ENCODE measurements at places on chromosomes 12 and 14. TPM values are rescaled to one million over a fixed set of nuclear protein-coding genes. Genes with fewer than 3 reads are reported as not detected.

- H3K27ac ChIP-seq, result no peak overlapping the region
- no peaks in the 10 kb centered on the region for H3K27me3 ChIP-seq
- H3K36me3 ChIP-seq, result peaks cover 6% of the 10 kb centered on the region
- peaks cover 2% of the 10 kb centered on the region for H3K4me1 ChIP-seq
Measured at GRCh38 chr14:105384041-105384557, 14.2 kb upstream of the TEX22 start.

DNA sequence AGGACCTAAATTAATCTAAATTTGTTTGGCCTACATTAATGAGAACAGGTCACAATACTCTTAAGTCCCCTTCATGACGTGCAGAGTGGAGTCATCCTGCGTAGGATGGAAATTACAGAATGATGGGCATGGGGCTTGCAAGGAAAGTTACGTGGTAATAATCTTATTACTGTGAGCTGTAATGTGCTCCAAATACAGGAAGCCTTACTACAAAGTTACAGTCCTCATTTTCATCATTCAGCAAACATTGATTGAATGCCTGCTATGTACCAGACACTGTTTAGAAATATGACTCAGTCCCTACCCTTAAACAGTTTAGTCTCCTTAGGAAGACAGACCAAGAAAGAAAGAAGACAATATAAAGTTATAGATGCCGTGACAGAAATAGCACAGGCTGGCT, 9.4 kb downstream of the HIGD1C start:
- no peak overlapping the region for H3K27ac ChIP-seq
- H3K4me3 ChIP-seq, result no peak overlapping the region
- no peaks in the 10 kb centered on the region for H3K4me1 ChIP-seq
- H3K36me3 ChIP-seq, result no peaks in the 10 kb centered on the region

DNA sequence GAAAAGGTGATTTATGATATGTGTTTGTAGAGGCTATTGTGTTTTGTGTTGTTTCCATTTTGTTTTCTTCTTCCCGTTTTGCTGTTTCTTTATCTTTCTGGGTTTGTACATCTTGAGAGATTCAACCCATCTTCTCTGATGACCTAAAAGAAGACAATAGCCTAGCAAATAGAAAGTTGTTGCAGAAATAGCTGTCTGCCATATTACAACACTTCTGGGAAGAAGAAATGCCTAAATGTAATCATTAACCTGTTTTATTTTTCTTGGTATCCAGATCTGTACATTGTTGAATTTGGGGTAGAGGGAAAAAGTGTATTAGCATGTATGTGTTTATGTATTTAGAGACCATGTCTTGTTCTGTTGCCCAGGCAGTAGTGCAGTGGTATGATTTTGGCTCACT, 50.3 kb downstream of the SPATS2 start:
- H3K4me3 ChIP-seq, result no peak overlapping the region
- H3K4me1 ChIP-seq, result no peaks in the 10 kb centered on the region
- no peaks in the 10 kb centered on the region for H3K27me3 ChIP-seq
- no peaks in the 10 kb centered on the region for H3K36me3 ChIP-seq

DNA sequence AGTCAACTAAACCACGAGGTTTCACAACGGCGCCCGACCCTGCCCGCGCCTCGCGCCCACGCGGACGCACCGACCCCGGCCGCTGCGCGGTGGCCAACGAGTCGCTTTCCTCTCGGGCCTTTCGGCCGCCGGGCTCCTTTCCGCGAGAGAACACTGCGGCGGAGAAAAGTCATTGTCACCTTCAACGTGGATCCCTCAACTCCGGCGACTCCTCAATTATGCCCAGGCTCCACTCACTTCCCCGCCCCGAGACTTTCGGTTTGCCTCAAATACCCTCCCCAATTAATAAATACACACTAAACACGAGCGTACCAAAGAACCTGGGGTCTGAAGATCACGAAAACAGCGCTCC, 450 bp downstream of the SINHCAF start:
- H3K4me1 ChIP-seq, result peaks cover 13% of the 10 kb centered on the region
- H3K36me3 ChIP-seq, result no peaks in the 10 kb centered on the region
- H3K27ac ChIP-seq, result peak overlapping the region; percentile 92
- H3K27me3 ChIP-seq, result no peaks in the 10 kb centered on the region
- no peak for DNase-seq

Gene ARPC3
- 280 TPM for total RNA-seq

Gene LRIG3
- 36.6 TPM for total RNA-seq

Gene PRICKLE1
- total RNA-seq, result 7.5 TPM
